ENCODE measurements at places on chromosomes 13 and 19.

GRCh38 chr13:73984949-73985691 lies 149.1 kb downstream of the KLF12 start:
- peak; percentile 16 for DNase-seq

DNA sequence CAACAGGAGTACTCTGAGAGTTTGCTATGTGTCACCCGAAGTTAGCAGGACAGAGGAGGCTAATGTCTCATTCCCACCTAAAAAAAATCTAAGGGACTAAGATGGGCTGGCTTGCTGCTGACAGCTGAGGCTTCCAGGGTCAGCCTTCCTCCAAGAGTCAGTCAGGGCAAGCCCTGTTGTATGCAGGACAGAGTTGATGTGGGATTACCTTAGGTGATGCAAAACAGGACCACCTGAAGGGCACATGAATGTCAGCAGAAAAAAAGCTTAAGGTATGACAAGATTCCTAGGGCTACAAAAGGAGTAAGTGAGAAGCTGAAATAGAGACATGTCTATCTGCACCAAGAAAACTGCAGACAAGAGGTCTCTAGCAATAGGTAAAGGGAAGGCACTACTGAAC lies 151.5 kb downstream of the NHLRC3 start:
- DNase-seq, result no peak

- no peak for DNase-seq
Measured at GRCh38 chr13:82010780-82011179, 1669.9 kb upstream of the SPRY2 start.

DNA sequence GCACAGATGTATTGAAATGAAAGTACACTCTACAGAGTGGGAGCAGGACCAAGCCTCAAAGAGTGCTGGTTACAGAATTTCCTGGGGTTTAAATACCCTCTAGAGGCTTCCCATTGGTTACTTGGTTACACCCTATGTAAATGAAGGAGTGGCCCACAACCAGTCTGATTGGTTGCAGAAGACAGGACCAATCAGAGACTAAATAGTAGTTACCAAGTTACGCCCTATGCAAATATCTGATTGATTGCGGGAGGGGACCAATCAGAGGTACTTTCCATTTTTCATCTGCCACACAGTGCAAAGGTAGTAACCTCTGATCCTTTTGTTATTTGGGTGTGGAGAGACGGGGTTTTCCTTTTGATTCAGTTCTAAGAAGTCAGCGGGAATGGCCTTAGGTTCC lies 5.5 kb upstream of the ZFP82 start:
- no peak for DNase-seq

DNA sequence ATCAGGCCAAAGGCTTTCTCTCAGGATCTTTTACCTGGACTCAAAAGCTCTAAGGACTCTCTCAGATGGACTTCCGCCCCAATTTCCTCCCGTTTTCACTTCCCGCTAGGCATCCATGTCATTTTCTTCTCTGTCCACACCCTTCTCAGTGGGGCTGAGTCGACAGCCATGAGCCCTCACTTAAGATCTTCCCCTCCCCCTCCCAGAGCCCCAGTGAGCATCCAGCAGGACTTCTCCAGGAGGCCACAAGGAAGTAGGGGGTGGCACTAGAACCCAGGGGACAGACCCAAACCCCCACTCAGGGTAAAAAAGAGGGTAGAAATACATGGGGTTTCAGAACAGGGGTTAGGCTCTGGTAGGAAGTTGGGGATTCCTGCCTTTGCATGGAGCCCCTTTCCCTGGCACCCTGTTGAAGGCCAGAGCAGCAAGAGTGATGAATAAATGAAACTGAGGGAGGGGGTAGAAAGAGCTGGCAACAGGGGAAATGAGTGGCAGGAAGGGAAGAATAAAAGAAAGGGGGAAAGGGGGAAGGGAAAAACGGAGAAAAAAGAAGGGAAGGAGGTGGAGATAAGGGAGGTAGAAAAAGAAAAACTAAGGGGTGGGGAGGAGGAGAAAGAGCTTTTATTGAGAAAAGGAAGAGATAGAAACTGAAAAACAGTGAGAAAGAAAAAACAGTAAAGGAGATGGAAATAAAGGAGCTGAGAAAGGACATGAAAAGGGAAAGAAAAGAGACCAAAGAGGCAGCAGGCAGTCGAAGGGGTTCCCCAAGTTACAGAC lies 42.3 kb downstream of the DEDD2 start:
- DNase-seq, result no peak

DNA sequence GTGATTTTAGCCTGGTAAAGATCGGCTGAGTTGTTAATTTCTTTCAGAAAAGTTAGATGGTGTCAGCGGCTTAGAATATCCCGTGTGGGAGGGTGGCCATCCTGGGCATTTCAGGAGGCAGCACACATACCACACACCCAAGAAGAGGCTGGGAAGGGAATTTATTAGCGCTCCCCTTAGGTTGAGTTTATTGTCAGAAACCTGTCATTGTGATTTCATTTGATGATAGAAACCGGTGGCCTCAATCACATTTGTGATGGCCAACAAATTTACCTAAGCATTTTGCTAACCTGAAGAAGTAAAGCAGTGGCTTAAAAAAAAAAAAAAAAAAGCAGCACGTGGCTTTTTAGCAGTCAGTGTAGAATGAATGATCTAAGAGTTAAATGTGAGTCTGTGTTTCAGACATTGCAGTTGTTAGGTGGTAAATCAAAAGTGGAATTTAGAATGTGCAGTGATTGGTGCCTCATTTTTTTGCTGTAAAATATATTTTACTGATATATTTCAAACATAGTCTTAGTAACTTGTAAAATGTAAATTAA lies 2.7 kb downstream of the SIPA1L3 start:
- DNase-seq, result no peak

DNA sequence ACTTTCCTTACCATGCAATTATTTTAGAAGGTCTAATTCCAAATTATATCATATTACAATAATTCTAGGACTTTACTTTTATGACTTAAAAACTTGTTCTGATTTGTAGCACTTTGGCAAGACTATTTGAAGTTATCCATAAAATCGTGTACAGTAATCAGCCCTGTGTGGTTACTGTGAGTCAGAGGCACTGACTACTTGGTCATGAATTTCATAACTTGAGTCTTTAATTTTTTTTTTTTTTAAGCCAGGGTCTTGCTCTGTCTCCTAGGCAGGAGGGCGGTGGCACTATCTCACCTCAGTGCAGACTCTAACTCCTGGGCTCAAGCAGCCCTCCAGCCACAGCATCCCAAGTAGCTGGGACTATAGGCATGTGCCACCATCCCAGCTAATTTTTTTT lies 1319.2 kb upstream of the SLC10A2 start:
- no peak for DNase-seq

DNA sequence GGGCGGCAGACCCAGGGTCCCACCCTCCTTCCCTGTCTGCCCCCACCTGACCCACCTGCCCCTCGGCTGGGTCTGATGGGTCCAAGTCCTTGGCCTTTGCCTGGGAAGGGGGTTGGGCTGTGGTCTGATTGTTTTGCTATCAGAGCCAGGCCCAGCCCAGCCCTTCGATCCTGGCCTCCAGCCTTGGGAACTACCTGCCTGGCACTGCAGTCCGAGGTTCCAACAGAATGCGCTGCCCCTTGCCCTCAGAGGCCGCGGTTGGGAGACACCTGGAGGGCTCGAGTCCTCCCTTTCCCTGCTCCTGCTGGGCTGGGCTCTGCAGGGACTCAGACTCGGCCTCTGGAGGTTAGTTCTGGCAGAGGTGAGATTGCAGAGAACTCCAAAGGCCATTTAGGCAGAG lies 1.6 kb downstream of the CCL25 start:
- DNase-seq, result no peak

DNA sequence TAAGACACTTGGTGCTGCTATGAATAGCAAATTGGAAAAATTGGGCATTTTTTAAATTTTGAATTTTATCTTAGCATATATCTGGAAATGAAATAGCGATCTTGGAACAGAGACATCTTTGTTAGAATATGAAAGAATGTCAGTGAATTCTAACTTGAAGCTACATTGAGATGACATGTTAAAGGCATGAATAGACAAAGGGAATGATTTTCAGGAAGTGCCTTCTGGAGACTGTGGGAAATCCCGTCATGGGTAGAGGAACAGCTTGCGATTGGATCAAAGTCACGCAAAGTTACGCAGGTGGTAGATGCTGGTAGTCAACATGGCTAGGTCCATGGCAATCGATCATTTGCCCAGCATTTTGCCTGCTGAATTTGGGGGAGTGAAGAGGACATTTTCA lies 43.5 kb downstream of the LRCH1 start:
- no peak for DNase-seq

DNA sequence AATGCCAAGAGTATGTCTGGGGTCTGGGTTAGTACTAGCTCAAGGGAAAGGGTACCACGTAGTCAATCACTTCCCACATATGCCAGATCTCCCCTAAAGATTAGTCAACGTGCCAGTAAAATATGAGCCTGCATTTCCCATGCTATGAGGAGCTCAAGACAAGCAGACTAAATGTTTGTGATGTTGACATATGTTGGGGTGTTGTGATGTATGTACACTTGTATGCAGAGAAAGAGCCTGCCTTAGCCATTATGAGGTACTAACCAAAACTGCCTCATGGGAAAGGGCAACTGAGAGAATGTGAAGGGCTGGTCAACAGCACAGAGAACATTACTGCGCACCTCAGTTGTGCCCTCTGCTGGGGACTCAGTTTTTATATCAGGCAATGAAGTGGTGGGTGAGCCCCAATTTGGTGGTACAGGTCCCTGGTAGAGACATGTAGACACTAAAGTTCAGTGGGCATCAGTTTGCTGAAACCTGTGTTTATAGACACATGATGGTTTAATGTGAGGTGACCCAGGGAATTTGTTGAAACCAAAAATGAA lies 287.0 kb downstream of the DCT start:
- DNase-seq, result peak; percentile 68

DNA sequence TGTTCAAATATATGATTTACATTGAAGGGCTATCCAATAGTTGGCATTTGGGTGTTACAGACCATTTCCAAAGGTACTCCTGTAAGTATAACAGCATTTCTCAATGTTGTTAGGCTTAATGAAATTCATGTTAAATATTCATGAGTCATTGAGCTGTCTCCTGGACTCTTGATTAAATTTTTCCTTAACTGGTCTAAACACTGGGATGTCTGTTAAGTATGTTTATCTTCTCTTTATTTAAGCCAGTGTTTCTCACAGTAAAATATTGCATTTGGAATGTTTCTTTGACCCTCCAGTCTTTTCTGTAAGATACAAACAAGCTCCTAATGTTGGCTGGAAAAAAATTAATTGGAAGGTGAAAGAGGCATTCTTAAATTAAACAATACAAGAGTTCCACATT lies 402.5 kb upstream of the HTR2A start:
- DNase-seq, result no peak

DNA sequence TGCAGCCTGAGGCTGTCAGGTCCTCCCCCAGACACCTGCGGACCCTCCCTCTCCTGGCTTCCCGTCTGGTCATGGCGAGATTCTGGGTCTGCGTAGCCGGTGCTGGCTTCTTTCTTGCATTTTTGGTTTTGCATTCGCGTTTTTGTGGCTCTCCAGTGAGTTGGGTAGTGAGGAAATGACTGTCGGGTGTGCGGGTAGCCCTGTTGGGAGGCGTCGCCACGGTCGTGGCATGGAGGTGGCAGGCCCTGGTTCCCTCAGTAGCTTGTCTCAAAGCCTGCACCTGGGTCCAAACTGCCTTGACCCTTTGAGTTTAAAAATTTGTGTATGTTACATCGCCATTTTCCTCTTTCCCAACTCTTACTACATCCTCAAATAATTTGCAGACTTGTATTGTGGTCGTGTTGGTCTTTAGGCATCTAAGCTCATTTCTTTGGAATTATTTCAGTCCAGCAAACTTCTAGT lies 344 bp downstream of the NHLRC3 start:
- DNase-seq, result peak; percentile 50

DNA sequence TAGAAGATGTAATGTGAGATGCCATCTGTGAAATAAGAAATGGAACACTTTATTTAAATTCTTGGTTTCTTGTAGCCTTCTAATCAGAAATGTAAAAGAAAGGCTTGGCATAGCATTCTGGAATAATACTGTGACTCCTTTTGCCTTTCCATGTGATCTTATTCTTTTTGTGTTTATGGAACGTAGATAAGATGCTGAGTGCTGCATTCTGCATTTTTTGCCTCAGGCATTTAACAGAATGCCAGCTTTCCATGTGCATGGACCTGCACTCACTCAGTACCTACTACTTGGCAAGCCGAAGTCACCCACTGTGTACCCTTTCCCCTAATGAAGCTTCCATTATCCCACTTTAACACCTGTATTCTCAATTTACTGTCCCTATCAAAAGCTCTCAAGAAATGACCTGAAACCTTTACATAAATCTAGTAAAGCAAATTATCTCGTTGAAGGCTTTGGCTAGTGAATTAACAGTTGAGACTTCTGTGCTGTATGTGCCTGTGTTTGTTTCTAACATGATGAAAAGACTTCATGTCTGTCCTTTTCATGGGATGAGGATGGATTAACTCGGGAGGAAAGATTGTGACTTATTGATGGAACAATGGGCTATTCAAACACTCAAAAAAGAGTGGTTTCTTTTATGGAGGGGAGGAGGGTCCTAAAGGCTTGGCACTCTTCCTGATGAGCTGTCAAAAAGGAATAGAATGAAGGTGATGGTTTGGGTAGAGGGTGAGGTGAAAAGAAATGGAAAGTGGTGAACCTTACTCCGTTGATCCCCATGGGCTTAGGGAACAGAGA lies 44.7 kb upstream of the FRY start:
- no peak for DNase-seq
